Hair follicle dermal papilla cell (primary cell): ENCODE measurements at places on chromosomes 1 and 21. TPM values are rescaled to one million over a fixed set of nuclear protein-coding genes. Genes with fewer than 3 reads are reported as not detected.

The FAM151A gene
- not detected in 2 replicates for total RNA-seq

The MARCKSL1 gene
- total RNA-seq: 2.2 and 4.5 TPM in 2 replicates

The EXTL1 gene
- total RNA-seq: 1.3 and 2.3 TPM in 2 replicates

The HES2 gene
- under 0.01 TPM in 1 of 2 replicates, not detected in the other for total RNA-seq

The TRIM63 gene
- not detected in 2 replicates for total RNA-seq

The MPL gene
- 0.65 TPM in 1 of 2 replicates, not detected in the other for total RNA-seq

The CLCA1 gene
- not detected in 2 replicates for total RNA-seq

The OR13G1 gene
- not detected in 2 replicates for total RNA-seq

The TTC22 gene
- total RNA-seq: not detected in 2 replicates

The BOLA1 gene
- total RNA-seq: 7.8 and 8.4 TPM in 2 replicates

The INSRR gene
- under 0.01 TPM in 2 replicates for total RNA-seq

The CRTC2 gene
- total RNA-seq: 7.6 and 7.8 TPM in 2 replicates

The GPR153 gene
- 15.1 and 18.3 TPM in 2 replicates for total RNA-seq

The TAS1R1 gene
- 0.49 and 0.65 TPM in 2 replicates for total RNA-seq

The SDC3 gene
- 172 and 175 TPM in 2 replicates for total RNA-seq

The SLC2A5 gene
- total RNA-seq: 7.1 and 19.1 TPM in 2 replicates

The RPE65 gene
- total RNA-seq: not detected in 2 replicates

The LENEP gene
- total RNA-seq: not detected in 2 replicates

The SERINC2 gene
- 4.9 and 8.5 TPM in 2 replicates for total RNA-seq

The PAFAH2 gene
- total RNA-seq: 9.1 and 31.7 TPM in 2 replicates

The OPRD1 gene
- under 0.01 TPM in 1 of 2 replicates, not detected in the other for total RNA-seq

The ARTN gene
- total RNA-seq: 1.9 and 2.1 TPM in 2 replicates

The TIE1 gene
- not detected in 2 replicates for total RNA-seq

The SPOCD1 gene
- 49.1 and 51.1 TPM in 2 replicates for total RNA-seq

The ADCY10 gene
- total RNA-seq: under 0.01 TPM in 1 of 2 replicates, not detected in the other

The PEAR1 gene
- total RNA-seq: 4.3 and 5.0 TPM in 2 replicates

The JUN gene
- 68.5 and 86.9 TPM in 2 replicates for total RNA-seq

The ATAD3C gene
- total RNA-seq: under 0.01 TPM in 2 replicates

The CSF3R gene
- 0.97 TPM in 1 of 2 replicates, not detected in the other for total RNA-seq

The CBS gene
- 46.2 and 119 TPM in 2 replicates for total RNA-seq

The CDA gene
- 0.32 and 1.5 TPM in 2 replicates for total RNA-seq

The TRPM2 gene
- total RNA-seq: under 0.01 TPM in 1 of 2 replicates, not detected in the other

The C1orf105 gene
- not detected in 2 replicates for total RNA-seq

The C21orf91 gene
- 5.1 and 9.1 TPM in 2 replicates for total RNA-seq

The KRTAP26-1 gene
- total RNA-seq: not detected in 2 replicates

The LCE1E gene
- total RNA-seq: not detected in 2 replicates

The CRP gene
- not detected in 2 replicates for total RNA-seq

The CCDC185 gene
- total RNA-seq: not detected in 2 replicates

The BMP8B gene
- total RNA-seq: not detected in 2 replicates

The TRABD2B gene
- total RNA-seq: not detected in 2 replicates

The CR1 gene
- total RNA-seq: 0.24 TPM in 1 of 2 replicates, not detected in the other

The TMPRSS15 gene
- not detected in 2 replicates for total RNA-seq

The RGS18 gene
- total RNA-seq: not detected in 2 replicates

The OR2T35 gene
- total RNA-seq: not detected in 2 replicates
